Daoy (cell line): ENCODE measurements at places on chromosomes 12 and 14. TPM values are rescaled to one million over a fixed set of nuclear protein-coding genes. Genes with fewer than 3 reads are reported as not detected.

Gene SLC7A7
- total RNA-seq: 0.51 and 1.8 TPM in 2 replicates

Gene OVCH1
- total RNA-seq: not detected in 2 replicates

Gene TMCC3
- 0.80 and 1.5 TPM in 2 replicates for total RNA-seq

Gene UBE3B
- total RNA-seq: 19.7 and 20.8 TPM in 2 replicates

Gene CD69
- 0.12 and 0.57 TPM in 2 replicates for total RNA-seq

Gene MYF5
- not detected in 2 replicates for total RNA-seq

Gene AQP2
- not detected in 2 replicates for total RNA-seq

Gene HCAR1
- 0.03 and 0.23 TPM in 2 replicates for total RNA-seq

Gene BICDL1
- total RNA-seq: 0.65 and 0.80 TPM in 2 replicates

Gene NABP2
- 77.9 and 78.2 TPM in 2 replicates for total RNA-seq

Gene P3H3
- total RNA-seq: 24.1 and 24.8 TPM in 2 replicates

Gene HNF1A
- not detected in 2 replicates for total RNA-seq

Gene DBX2
- total RNA-seq: not detected in 2 replicates

Gene SCAF11
- 62.7 and 92.8 TPM in 2 replicates for total RNA-seq

Gene AMHR2
- not detected in 2 replicates for total RNA-seq

Gene JPH4
- total RNA-seq: 0.29 TPM in 1 of 2 replicates, not detected in the other

Gene SARNP
- total RNA-seq: 165 and 253 TPM in 2 replicates

Gene CLEC2B
- total RNA-seq: 0.60 and 1.3 TPM in 2 replicates

Gene AMIGO2
- total RNA-seq: 159 and 164 TPM in 2 replicates

Gene FAM181A
- not detected in 2 replicates for total RNA-seq
